ENCODE measurements at places on chromosomes 2 and 18.

- DNase-seq: no peak
Measured at GRCh38 chr2:118124288-118124891, 36.1 kb downstream of the INSIG2 start.

DNA sequence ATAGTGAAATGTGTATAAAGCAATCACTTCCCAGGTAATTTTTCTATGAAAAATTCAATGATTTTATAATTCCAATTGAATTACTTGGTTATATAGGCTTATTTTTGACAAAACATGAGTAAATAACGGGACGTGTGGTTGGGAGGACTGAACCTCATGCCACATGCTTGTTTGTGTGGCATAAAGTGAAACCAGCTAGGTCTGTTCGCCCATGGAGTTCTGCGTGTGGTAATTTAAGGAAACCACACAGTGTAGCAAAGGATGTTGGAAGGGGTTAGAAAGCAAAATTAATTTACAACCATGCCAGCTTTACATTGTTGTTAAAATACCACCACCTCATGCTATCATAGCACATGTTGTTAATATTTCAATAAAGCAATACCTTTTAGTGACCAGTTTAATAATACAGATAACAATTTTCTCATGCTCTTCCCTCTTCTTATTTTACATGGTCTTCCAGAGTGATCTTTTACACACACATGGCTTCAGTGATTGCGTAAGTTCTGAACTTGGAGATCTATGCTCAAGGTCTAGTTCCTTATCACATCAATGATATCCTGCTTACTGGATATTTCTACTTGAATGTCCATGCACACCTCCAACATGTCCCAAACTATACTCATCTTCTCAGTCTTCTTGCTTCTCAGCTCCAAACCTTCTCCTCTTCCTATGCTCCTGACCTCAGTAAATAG, 156.4 kb upstream of the ITGA4 start:
- no peak for DNase-seq

- no peak for DNase-seq
Measured at GRCh38 chr18:811182-811891, 705 bp downstream of the YES1 start.

DNA sequence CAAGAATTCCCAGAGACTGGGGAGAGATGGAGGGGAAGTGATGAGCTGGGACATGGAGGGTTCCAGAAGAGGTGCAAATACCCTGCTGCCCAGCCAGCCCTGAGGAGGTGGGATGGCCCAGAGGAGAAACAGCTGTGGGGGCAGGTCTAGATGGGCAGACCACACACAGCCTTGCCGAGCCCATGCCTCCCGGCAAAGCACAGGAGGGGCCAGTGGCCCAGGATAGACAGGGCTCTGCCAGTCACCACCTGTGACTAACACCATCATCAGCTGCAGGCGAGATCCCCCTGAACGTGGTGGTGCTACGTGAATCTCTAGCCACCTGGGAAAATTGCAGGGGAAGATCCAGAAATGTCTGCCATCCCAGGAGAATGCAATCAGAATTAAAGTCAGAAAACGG, 39.4 kb downstream of the SCTR start:
- DNase-seq: no peak

DNA sequence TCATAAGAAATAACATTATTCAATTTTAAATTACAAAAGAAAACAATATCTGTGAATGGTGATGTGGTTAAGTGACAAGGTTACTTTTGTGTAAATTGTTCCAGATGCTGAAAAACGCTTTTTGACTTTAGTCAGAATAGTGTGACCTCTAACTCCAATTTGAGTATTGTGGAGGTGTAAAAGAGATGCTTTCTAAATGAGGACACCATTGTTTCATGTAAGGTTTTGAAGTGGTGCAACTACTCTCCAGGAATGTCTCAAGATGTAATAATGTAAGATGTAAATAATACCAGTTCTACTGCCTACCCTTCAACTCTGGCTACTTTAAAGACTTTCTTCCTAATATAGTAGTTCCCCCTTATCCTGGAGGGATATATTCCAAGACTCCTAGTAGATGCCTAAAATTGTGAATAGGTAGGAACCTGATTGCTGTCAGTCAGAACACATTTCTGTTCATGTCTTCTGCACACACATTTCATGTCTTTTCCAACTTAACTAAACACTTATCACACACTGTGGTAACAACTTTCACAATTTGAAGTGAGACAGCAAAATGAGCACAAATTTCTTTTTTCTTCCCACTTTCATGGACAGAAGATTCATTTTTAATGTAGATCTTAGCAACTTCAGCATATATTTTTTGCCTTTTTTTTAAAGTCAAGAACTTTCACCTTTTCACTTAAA, 39.1 kb upstream of the PPP1R1C start:
- no peak for DNase-seq

- no peak for DNase-seq
Measured at GRCh38 chr2:119222213-119222612, 1.4 kb upstream of the STEAP3 start.

GRCh38 chr2:181774685-181775084, 94.4 kb upstream of the NEUROD1 start:
- DNase-seq: no peak

DNA sequence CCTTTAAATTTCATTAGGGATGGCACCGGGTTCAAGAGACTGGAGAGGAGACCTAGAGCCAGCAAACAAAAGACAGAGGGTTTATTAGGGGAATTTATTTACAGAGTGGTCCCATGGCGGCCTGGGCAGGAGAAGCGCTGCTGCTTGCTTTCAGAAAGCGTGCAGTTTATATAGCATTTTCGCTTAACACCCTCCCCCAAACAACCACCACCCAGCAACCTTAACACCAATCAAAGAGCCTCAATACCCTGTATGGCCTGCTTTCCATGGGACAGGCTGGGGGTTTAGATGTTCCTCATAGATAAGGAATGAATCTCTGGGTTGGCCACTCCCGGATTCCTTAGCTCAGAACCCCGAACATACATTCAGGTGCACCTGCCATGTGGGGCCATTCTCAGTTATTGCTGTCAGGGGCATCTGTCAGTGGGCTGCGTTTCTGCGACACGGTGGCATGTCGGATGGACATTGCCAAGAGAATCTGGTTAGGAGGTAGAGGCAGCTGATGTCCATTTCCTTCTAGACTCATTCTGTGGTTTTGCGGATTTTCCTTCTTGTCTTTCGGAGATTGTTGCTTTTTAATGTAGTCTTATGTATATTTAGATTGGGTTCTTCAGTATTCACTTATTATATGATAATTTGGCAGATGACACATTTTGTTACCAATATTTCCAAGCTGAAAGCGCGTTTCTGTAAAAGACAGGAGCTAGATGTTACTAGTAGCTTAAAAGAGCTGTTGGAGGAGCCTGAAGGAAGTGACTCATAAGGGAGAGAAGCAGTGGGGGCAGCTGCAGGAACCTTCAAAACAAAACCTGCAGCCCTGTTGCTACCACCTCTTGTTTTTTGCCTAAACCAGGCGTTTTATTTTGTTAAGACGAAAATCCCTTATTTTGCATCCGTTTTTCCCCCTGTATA, 7.2 kb downstream of the AGAP1 start:
- no peak for DNase-seq

- DNase-seq: peak; percentile 34
Measured at GRCh38 chr2:68828887-68829708, 42.1 kb downstream of the BMP10 start.

DNA sequence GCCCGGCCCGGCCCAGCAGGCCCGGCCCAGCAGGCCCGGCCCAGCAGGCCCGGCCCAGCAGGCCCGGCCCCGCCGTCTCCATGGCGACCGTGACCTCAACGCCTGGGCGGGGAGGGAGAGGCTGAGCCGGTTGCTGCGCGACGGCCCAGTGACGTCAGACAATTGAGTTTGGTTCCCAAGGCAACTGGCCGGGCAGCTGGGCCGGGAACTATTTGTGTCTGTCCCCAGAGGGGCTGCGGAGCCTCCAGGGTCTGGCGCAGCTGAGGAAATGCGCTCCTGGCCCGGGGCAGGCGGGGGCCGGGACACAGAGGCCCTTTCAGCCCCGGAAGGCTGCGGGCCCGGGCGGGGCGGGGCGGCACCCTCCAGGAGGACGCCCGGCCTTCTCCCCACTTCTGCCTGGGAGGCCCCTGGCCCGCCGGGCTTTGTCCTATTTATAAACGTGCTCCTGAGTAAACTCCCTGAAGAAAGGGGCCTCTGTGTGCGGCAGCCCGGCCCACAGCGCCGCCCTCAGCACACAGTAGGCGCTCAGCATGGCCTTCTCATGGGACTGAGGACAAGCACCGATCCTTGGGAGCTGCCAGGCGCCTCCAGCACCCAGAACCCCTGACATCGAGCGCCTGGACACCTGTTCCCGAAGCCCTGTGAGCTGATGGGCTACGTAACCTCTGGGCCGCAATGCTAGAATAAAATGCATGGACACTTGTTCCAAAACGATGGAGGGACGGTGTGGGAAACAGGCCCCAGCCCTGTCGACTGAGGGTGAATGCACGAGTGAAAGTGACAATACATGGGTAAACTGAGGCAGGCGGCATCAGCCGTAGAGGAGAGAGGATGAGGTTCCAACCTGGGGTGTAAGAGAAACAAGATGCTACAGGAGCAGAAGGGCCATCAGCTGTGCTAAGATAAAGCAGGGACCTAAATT, 12.3 kb downstream of the TEX44 start:
- DNase-seq: peak; percentile 93

DNA sequence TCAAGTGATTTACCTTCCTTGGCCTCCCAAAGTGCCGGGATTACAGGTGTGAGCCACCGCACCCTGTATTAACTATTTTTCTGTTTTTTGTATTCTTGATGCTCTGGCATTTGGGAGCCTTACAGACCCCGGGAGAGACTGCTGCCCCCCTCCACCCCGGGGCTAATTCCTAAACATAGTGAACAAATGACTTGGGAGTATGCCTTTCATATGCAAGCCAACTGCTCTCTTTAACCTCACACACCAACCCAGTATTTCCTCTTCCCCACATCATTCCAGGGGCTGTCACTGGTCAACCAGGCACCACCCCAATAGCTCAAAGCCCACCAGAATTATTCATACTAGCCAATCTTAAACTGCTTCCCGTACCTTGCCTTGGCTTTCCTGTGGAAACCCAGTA, 79.7 kb downstream of the PDK1 start:
- no peak for DNase-seq

- DNase-seq: no peak
Measured at GRCh38 chr2:4151521-4151920, 448.1 kb downstream of the DCDC2C start.

DNA sequence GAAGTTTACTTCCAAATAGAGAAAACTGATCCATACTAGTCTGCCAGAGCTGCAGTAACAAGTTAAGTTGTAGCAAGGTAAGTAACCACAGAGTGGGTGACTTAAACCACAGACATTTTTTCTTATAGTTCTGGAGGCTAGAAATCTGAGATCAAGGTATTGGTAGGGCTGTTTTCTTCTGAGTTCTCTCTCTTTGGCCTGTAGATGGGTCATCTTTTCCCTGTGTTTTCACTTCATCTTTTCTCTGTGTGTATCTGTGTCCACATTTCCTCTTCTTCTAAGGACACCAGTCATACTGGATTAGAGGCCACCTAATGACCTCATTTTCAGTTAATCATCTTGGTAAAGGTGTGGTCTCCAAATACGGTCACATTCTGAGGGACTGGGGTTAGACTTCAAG, 142.9 kb upstream of the MEX3C start:
- DNase-seq: no peak

- no peak for DNase-seq
Measured at GRCh38 chr2:226828191-226828590, 7.7 kb upstream of the RHBDD1 start.

DNA sequence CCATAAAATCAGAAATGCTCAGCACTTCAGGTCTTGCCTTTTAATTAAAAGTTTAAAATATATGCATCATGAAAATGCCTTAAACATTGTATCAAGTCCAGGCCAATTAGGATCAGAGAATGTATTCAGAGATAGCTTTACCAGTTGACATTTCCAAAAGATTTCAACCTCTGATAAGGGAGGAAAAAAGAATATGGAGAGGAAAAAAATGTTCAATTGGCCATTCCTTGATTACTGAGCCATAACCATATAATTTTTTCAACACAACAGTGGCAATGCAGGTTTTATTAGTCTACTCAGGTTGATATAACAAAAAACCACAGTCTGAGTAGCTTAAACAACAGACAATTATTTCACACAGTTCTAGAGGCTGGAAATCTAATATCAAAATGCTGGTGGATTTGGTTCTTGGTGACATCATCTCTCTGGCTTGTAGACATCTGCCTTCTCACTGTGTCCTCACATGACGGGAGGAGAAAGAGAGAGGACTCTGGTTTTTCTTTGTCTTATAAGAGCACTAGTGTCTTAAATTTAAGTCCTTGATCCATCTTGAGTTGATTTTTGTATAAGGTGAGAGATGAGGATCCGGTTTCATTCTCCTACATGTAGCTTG, 111.9 kb downstream of the IRS1 start:
- no peak for DNase-seq

- DNase-seq: no peak
Measured at GRCh38 chr2:102782187-102782586, 20.4 kb downstream of the TMEM182 start.

GRCh38 chr18:77366720-77367641, 117.3 kb downstream of the GALR1 start:
- no peak for DNase-seq

GRCh38 chr2:64237266-64237665, 93.0 kb upstream of the PELI1 start:
- DNase-seq: no peak

- no peak for DNase-seq
Measured at GRCh38 chr2:164114937-164115336, 379.1 kb upstream of the FIGN start.

DNA sequence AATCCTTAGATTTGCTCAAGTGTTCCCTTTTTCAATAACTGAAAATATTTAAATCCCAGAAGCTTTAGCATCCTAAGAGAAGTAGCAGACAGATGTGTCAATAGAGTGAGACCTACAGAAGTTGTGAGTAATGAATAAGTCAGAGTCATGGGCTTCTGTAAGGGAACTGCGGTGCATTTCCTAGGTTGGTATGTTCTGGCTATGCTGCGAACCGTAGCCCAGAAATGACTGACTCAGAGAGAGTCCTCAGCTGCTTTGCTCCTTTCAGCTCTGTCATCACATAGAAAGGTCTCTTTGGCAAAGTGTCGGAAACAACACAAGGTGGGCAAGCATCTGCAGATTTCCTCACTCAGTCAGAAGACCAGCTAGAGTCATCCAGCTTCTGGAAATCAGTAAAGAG, 297.1 kb downstream of the ARHGAP15 start:
- DNase-seq: no peak

GRCh38 chr18:51066273-51066672, 36.3 kb downstream of the SMAD4 start:
- no peak for DNase-seq

DNA sequence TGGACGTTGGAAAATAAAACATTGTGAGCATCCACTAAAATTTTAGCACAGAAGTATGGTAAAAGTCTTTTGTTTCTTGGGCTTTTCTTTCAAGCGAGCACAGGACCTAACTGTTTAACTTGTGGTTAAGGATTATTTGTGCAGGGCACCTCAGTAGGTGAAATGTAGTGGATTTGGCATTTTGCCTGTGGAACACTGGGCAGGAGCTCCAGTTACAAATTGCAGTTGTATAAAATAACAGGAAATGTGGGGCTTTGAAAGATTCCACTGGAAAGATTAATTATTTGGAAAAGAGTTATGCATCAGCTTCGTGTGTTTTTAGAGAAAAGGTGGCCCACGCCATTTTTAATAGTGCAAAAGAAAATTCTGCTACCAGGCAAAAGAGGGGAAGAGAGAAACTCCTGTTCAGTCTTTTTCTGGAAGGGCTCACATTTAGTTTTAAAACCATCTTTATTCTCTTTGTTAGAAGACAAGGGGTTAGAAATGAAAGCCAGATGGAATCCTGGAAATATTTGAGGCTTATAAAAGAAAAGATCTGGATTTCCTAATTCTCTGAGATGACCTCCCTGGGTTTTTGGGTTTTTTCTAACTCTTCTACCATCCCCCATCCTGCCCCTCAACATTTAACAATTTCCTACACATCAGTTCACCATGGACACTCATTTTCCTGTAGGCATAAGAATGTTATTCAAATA, 144.3 kb upstream of the SERTAD2 start:
- no peak for DNase-seq

All from stimulated activated CD8-positive, alpha-beta memory T cell treated with anti-CD3 and anti-CD28 coated beads, Interleukin-7, amount 100 ng/mL, for 48 hours (primary cell).